Omental fat pad (tissue), 4 donors: ENCODE measurements at places on chromosomes 3 and 15. TPM values are rescaled to one million over a fixed set of nuclear protein-coding genes. Genes with fewer than 3 reads are reported as not detected.

GRCh38 chr15:34496207-34496995 is 58.8 kb upstream of the GOLGA8A start:
- no peak for DNase-seq

DNA sequence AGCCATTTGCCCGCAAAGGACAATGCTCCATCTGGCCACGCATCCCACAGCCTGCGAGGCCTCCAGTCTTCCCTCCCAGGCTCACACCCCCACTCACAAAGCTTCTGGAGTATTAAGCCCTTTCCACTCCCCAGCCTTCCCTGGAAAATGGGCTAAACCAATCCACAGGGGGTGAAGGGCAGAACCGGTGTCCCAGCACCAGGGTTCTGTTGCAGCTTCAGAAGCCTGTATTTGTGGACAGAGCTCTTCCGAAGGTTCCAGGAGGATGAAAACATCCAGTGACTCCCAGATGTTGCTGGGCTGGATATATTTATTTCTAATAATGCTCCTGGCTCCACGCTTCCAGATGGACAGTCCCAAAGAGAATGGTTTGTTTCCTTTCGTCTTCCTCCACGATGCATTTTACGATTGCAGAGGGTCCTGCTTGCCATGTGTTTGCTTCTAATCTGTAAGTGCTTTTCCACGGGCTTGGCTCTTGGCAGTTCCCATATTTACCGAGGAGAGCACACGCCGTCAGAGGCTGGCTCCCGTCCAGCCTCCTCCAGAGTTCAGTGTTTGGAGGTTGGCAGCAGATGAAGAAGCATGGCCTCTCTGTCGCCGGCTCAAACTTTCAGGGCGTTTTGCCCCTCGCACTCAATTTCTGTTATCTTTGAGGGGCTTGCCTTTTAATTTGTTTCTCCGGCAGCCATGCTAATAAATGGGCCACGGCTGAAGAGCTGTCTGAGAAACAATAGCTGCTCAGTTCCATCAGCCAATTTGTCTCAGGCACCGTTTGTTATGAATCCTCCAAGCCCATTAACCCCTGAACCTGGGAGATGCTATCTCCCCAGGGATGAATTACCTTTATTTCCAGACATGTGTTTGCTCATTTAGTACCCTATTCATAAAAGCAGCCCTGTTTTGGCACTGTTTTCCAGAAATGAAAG is 367.9 kb upstream of the PROK2 start:
- DNase-seq, result no peak

The MYH15 gene
- total RNA-seq, result not detected

The AMIGO3 gene
- total RNA-seq, result 1.9 TPM

- DNase-seq, result no peak
Measured at GRCh38 chr3:179613807-179614206, 9.2 kb downstream of the NDUFB5 start.

The GATA2 gene
- 4.2 TPM for total RNA-seq

The NR2F2 gene
- total RNA-seq, result 8.9 TPM

- DNase-seq, result no peak
Measured at GRCh38 chr3:16311960-16312451, 47.0 kb downstream of the OXNAD1 start.

The ITIH1 gene
- 0.94 TPM for total RNA-seq

DNA sequence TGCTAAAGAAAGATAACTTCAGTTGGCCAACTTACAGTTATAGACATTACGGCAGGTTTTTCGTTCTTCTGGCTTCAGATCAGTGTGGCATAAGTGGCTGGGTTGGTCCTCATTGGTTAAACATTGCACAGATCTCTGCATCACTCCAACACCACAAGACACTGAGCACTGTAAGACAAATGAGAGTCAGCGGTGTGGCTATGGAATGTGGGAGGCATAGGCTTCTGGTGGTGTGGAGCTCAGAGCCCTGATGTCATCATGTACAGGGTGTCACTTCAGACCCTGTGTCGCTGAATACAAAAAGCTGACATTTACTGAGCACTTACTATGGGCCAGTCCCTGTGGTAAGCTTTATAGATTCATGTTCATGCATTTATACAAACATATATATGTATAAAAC is 146.0 kb downstream of the ADAMTS9 start:
- no peak for DNase-seq

DNA sequence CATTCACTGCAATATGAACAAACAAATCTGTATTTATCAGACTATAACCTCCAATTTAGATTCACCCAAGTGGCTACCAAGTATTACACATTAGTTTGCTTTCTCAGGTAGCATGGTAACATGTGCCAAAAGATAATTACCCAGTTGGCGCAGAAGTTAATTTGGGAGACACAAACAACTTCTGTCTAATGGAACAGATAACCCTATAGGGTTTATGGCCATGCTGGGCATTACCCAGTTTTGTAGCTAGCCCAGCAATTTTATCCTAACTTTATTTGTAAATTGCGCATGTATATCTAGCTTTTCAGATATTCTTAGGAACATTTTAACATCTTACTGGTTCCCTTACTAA is 780 bp downstream of the RPL22L1 start:
- no peak for DNase-seq

The ARPP21 gene
- total RNA-seq, result 1.6 TPM

DNA sequence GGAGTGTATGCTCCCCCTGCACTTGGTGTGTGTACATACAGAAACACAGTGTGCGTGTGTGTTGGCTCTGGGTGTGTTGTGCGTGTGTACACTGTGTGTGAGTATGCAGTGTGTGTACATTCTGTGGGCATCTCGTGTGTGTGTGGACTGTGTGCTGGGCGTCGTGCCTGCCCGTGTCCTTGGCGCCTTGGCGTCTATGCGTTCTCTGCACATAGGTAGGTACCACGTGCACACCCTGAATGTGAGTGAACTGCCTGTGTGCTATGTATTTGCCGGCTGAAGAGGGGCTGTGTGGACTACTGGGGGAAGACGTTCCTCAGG is 481 bp upstream of the ECE2 start:
- no peak for DNase-seq

DNA sequence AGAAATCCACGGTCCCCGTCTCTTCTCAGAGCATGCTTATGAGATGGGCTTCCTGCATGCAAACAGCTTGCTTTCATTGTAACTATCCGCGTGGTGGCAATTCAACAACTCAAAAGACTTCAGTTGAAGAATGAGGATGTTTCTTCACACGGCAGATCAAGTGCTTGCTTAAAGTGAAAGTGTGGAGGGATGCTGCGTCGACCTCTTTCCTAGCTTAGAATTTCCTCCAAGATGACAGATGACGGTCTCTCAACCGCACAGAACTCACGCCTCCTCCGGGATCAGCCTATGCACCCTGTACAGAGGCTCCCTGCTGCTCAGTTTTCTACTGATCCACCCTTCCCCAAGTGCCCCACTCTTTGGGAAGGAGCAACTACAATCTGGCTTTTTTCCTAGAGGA is 47.8 kb downstream of the PCSK6 start:
- no peak for DNase-seq

- DNase-seq, result no peak
Measured at GRCh38 chr15:73069109-73069508, 16.8 kb downstream of the NEO1 start.

- no peak for DNase-seq
Measured at GRCh38 chr3:28951772-28952556, 328.9 kb upstream of the RBMS3 start.

DNA sequence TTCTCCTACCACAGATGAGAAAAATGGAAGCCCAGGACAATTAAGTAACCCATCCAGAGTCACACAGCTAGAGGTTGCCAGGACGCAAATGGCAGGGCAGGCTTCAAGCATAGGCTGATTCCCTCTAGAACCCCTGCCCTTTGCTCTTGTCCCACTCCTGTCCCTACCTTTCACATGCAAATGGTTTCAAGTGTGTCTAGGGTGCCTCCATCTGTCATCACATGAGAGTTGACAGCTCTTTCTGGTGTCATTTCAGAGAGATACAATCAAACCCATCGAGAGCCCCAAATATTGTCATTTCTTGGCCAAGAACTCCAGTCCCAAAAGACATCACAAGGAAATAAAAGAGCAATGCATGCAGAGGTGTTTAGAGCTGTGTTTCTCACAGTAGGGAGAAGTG is 23.7 kb downstream of the CCDC12 start:
- no peak for DNase-seq

The ITGA11 gene
- total RNA-seq, result 1.4 TPM
